ENCODE measurements at places on chromosomes 12 and 14.

DNA sequence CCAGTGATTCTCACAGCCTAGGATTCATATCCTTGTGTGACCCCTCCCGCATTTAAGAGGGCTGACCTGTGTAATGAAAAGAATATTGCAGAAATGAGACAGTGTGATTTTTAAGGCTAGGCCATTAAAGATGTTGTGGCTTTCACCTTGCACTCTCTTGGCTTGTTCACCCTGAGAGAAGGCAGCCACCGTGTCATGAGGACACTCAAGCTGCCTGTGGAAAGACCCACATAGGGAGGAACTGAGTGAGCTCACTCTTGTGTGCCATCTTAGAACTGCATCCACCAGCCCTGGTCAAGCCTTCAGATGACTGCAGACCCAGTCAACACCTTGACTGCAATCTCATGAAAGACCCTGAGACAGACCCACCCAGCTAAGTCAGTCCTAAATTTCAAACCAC lies 46.3 kb upstream of the TMPO start:
- no peak for DNase-seq

DNA sequence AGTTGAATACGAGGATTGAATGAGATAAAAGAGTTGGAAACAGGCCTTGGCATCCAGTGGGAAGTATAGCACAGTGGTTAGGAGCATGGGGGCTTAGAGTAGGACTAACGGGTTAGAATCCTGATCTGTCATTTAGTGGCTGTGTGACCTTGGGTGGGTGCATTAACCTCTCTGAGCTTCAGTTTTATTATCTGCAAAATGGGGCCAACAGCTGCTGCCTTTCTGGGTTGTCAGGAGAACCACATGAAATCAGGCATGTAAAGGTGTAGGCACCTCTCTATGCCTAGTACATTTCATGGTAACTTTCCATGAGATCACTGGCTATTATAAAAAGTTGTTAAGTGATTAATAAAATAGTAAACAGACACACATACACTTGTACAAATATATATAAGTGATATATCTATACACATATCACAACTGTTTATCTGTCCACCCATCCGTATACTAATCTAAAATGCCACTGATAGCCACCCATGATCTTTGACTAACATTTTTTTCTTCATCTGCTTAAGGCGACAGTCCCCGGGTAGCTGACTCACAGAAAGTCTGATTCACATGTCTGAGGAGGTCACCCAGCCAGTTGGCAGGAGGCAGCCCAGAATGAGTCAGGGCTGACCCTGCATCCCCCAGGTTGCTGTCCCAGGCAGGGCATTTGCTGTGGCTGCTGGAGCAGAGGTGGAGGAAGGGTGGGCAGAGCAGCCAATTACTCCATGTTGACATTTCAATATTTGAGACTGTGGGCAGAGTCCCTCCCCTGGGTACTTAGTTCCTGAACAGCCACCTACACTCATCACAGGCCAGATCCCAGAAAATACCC lies 125.6 kb upstream of the NOS1 start:
- no peak for DNase-seq

GRCh38 chr14:89215531-89215930 lies 201.5 kb downstream of the FOXN3 start:
- DNase-seq, result peak; percentile 34

DNA sequence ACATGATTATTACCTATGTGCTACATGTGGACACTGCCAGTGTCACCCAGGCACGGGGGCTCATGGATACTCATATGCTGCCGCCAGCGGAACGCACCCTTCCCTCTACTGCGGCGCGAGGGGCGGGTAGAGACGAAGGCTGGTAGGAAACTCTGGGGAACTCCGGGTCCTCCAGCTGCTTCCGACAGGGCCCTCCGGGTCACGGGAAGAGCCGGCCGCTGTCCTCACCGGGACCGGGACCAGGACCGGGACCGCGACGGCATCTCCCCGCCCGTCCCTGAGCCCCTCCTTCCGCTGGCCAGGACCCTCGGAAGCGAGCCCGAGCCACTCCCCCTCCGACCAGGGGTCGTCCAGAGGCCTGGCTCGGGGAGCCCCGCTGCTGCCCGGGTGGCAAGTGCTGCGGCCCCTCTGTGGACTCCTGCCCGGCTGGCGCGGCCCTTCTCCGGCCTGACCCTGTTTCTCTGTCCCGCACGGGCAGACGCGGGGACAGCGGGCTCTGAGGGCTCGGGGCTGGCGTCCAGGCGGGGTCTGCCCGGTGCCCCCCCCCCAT lies 209.6 kb downstream of the ADGRD1 start:
- DNase-seq, result no peak

- no peak for DNase-seq
Measured at GRCh38 chr12:117671734-117672133, 297.1 kb downstream of the KSR2 start.

GRCh38 chr12:88391556-88391955 lies 188.7 kb downstream of the KITLG start:
- peak; percentile 95 for DNase-seq
